ENCODE measurements at places on chromosomes 5 and 9.

- DNase-seq = no peak
Observed at GRCh38 chr5:151952238-151952637, 27.6 kb upstream of the GLRA1 start.

DNA sequence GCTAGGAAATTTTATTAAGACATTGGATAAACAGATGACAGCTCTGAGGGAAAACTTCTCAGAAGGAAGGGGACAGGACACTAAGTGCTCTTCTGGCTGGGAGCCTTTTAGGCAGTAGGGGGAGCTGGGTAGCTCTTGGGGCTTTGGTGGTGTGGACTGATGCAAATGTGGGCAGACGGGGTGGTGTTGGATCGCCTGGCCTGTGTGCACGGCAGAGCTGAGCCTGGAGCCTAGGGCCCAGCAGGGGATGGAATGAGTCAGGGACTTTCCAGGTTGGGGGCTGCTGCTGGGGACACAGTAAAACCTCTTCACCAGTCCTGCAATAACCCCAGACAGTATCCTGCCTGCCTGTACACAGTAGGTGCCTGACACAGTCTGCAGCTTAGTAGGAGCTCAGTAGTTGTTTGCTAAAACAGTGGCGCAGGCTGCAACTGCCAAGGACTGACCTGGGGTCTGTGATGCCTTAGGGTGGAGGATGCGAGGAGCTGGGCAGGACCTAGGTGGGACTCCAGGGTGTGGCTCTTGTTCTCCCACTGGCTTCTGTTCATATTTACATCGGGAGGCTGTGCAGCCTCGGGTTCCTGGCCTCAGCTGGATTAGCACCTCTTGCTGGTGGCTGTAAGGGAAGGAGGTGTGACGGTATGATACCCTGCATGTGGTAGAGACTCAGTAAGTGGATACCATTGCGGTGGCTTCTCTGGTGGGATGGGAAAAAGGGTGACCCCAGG, 83.8 kb downstream of the DAB2IP start:
- peak; percentile 74 for DNase-seq

GRCh38 chr9:114558027-114558675, 29.4 kb upstream of the ATP6V1G1 start:
- no peak for DNase-seq

- DNase-seq = no peak
Observed at GRCh38 chr9:36676091-36676490, 103.4 kb downstream of the MELK start.

- no peak for DNase-seq
Observed at GRCh38 chr5:168654211-168654721, 75.1 kb upstream of the PANK3 start.

DNA sequence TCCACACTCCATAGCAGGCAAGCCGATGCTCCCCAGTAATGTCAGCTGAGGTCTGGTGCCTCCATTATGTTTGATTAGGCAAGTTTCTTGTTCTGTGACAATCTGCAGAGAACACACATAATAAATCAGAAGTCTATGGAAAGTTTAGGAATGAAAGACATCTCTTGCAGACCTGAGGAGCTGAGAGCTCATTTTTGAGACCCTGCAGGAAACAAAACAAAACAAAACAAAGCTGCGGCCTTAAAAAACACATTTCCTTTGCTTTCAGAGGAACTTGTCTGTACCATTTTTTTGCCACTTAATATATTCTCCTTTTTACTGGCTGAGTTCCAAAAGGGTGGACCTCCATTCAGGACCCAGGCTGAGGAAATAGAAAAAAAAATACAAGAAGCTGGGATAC, 481.2 kb upstream of the DMAC1 start:
- DNase-seq = no peak

DNA sequence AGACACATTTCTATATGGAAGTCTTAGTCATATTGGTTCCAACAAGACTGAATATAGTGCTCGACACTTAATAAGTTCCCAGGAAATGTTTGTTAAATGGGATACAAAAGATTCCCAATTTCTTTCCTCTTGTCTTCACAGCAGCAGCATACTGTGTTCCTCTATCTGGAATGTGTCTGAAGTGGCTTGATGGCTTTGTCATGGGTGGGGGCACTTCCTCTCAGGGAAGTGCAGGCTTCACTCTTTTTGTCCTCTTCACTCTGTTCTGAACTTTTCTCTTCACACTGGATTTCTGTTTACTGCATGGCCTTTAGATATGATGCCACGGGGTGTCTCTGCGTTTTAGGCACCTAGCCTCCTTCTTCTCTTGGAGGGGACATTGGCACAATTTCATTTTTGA, 127.7 kb upstream of the C9orf72 start:
- no peak for DNase-seq

Data from RKO (cell line).